ENCODE measurements at places on chromosomes 3 and 15.
A peak's percentile ranks its signal among the peaks of the same experiment; 100 is the strongest.

DNA sequence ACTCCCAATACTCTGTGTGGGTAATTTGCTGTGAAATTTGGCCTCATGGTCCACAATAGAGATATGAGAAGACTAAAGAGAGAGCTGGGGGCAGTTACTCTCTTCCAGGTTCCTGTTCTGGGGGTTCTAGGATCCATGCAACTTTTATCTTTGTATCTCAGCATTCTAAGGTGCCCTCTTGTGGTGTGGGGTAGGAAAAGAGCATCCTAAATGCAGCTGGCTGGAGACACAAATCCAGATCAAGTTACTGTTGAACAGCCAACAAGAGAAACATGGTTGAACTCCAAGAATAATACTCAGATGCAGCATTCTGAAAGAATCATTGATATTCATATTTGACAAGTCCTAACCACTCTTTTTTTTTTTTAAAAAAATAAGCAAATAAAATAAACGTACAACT lies 238.2 kb downstream of the GREM1 start:
- no peak overlapping the region for H3K27ac ChIP-seq
- H3K4me3 ChIP-seq, result no peak overlapping the region
- no peaks in the 10 kb centered on the region for H3K27me3 ChIP-seq
- peak; percentile 31 for DNase-seq

GRCh38 chr15:63094495-63094931 lies 27.1 kb upstream of the LACTB start:
- H3K27me3 ChIP-seq, result no peaks in the 10 kb centered on the region
- 0 out of 3 replicates have a peak, but pooled peaks cover 2% of the 10 kb centered on the region for H3K4me1 ChIP-seq
- no peak for DNase-seq
- no peak overlapping the region for H3K27ac ChIP-seq
- H3K4me3 ChIP-seq, result no peak overlapping the region

GRCh38 chr15:77516076-77516475 lies 95.4 kb downstream of the HMG20A start:
- DNase-seq, result no peak
- no peak overlapping the region for H3K27ac ChIP-seq
- no peak overlapping the region for H3K4me3 ChIP-seq
- H3K4me1 ChIP-seq, result 0 out of 2 replicates have a peak, but pooled peaks cover 3% of the 10 kb centered on the region

GRCh38 chr3:32423956-32424557 lies 32.4 kb downstream of the CMTM7 start:
- H3K27me3 ChIP-seq, result peaks cover 64% of the 10 kb centered on the region
- DNase-seq, result peak; percentile 22
- H3K27ac ChIP-seq, result no peak overlapping the region
- H3K4me1 ChIP-seq, result no peaks in the 10 kb centered on the region
- H3K36me3 ChIP-seq, result no peaks in the 10 kb centered on the region

DNA sequence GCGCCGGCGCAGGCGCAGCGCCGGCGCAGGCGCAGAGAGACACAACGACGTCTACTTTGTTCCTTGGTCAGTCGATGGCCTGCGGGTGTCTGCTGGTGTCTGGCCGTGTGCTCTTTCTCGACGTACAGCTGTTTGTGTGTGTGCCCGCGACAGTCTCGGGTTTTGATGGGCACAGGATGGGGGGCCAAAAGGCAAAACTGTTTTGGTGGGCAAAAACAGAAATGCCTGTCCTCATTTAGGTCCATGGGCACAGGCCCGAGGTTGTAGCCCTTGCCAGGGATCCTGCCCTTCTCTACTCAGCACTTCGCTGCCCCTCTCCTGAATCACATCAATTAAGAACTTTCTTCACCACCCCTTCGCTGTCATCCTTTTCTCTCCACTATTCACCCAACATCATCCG lies 184.8 kb upstream of the CHL1 start:
- H3K4me3 ChIP-seq, result no peak overlapping the region
- H3K27me3 ChIP-seq, result no peaks in the 10 kb centered on the region
- no peak overlapping the region for H3K27ac ChIP-seq
- H3K4me1 ChIP-seq, result no peaks in the 10 kb centered on the region
- no peak for DNase-seq

- H3K4me1 ChIP-seq, result no peaks in the 10 kb centered on the region
- H3K27me3 ChIP-seq, result no peaks in the 10 kb centered on the region
- H3K36me3 ChIP-seq, result no peaks in the 10 kb centered on the region
- H3K4me3 ChIP-seq, result no peak overlapping the region
- no peak for DNase-seq
Observed at GRCh38 chr3:81741216-81741615, 20.2 kb downstream of the GBE1 start.

GRCh38 chr3:64318001-64318400 lies 92.7 kb upstream of the PRICKLE2 start:
- no peaks in the 10 kb centered on the region for H3K27me3 ChIP-seq
- no peaks in the 10 kb centered on the region for H3K4me1 ChIP-seq
- H3K4me3 ChIP-seq, result no peak overlapping the region
- no peak for DNase-seq
- H3K27ac ChIP-seq, result no peak overlapping the region

DNA sequence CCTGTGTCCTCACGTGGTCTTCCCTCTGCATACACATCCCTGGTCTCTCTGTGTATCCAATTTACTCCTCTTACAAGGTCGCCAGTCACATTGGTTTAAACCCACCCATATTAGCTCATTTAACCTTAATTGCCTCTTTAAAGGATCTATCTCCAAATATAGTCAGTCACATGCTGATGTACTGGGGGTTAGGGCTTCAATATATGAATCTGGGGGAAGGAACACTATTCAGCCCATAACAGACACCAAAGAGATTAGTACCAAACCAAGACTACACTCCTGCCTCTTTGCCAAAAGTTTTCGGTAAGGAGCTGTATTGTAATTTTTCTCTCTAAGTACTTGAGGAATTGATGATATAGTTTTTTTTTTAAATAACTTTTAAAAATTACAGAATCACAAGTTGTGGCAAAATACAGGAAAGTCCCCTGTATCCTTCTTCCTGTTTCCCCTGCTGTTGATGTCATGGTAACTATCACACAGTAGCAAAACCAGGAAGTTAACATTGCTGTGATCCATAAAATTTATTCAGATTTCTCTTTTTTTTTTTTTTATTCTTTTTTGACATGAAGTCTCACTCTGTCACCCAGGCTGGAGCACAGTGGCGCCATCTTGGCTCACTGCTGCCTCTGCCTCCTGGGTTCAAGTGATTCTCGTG lies 67.8 kb downstream of the SLCO3A1 start:
- H3K4me1 ChIP-seq, result no peaks in the 10 kb centered on the region
- H3K4me3 ChIP-seq, result no peak overlapping the region
- no peak for DNase-seq
- H3K36me3 ChIP-seq, result no peaks in the 10 kb centered on the region
- peaks cover 40% of the 10 kb centered on the region for H3K27me3 ChIP-seq

DNA sequence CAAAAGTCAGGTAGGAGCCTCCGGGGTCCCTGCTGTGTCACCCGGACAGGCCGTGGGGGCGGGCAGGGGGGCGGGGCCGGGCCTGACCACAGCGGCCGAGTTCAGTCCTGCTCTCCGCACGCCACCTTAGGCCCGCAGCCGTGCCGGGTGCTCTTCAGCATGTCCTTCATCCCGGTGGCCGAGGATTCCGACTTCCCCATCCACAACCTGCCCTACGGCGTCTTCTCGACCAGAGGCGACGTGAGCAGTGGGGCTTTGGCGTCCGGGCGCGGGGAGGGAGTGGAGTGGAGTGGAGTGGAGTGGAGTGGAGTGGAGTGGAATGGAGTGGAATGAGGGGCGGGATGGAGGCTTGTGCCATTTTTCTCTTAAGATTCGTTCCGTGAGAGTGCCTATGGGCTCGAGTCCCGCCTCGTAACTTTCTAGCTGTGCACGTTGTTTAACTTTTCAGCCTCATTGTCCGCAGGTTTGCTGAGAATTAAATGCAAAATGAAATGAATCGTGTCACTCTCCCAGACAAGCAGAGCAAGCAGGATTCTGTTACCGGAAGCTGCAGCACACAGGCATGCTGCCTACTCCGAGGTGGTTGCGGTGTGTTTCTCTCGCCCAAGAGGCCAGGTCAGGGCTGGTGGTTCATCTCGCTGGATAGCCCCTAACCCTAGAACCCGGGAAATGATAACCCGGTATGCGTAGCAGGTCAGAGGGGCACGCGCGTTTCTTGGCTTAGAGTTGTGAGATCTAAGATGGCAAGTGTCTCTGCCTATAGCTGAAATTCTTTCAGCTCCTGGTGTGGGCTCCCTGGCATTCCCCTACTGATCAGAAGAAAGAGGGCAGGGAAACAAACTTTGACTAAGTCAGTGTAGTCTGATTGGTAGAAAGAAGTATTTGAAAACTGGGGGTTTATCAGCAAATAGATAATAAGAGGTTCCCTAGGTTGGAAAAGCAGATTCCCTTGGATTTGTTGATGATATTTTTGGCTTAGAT lies at the start of gene FAH:
Gene FAH, plus strand, starts transcription at position 104 of the 981 bp plus-strand sequence. Its CDS starts 56 bp downstream, at position 160.
- H3K36me3 ChIP-seq, result peaks cover 28% of the 10 kb centered on the region
- DNase-seq, result peak; percentile 57
- H3K27ac ChIP-seq, result peak within 1 kb of the TSS; percentile 83
- H3K4me3 ChIP-seq, result peak within 1 kb of the TSS; percentile 58
- H3K4me1 ChIP-seq, result peaks cover 32% of the 10 kb centered on the region

- H3K4me3 ChIP-seq, result no peak overlapping the region
- no peak overlapping the region for H3K27ac ChIP-seq
- H3K27me3 ChIP-seq, result no peaks in the 10 kb centered on the region
- H3K4me1 ChIP-seq, result no peaks in the 10 kb centered on the region
Observed at GRCh38 chr15:25240461-25241021, 198.3 kb downstream of the UBE3A start.

GRCh38 chr3:123028233-123028828 lies 768 bp upstream of the SEMA5B start:
- peak; percentile 47 for DNase-seq
- peaks cover 20% of the 10 kb centered on the region for H3K4me1 ChIP-seq
- no peaks in the 10 kb centered on the region for H3K36me3 ChIP-seq
- no peak overlapping the region for H3K27ac ChIP-seq
- H3K27me3 ChIP-seq, result peaks cover 40% of the 10 kb centered on the region

DNA sequence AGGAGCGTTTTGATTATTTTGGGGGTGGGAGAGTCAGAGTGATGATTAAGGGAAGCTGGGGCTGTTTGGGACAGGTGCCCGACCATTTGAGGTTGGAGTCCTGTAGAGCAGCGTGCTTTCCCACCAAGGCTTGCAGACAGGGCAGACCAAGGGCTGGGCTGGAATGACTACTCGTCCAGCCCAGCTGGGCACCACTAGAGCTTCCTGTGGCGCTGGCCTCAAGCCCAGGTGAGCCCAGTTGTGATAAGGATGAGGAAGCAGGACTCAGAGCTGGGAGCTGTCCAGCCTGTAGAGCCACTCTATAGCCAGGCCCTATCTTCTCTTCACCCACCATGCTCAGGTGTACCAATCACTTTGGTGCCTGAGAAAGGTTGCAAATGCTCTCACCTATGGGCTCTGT lies 75.8 kb upstream of the ACAN start:
- H3K27me3 ChIP-seq, result peaks cover 11% of the 10 kb centered on the region
- no peaks in the 10 kb centered on the region for H3K4me1 ChIP-seq

GRCh38 chr3:82088749-82089148 lies 327.3 kb upstream of the GBE1 start:
- no peaks in the 10 kb centered on the region for H3K36me3 ChIP-seq
- no peaks in the 10 kb centered on the region for H3K27me3 ChIP-seq
- no peak for DNase-seq
- no peak overlapping the region for H3K4me3 ChIP-seq
- no peak overlapping the region for H3K27ac ChIP-seq

GRCh38 chr3:23246651-23247050 lies 43.5 kb downstream of the UBE2E2 start:
- no peaks in the 10 kb centered on the region for H3K4me1 ChIP-seq
- no peaks in the 10 kb centered on the region for H3K27me3 ChIP-seq

GRCh38 chr3:188745031-188745430 lies 426.7 kb upstream of the TPRG1 start:
- no peak for DNase-seq
- H3K27me3 ChIP-seq, result no peaks in the 10 kb centered on the region
- no peak overlapping the region for H3K4me3 ChIP-seq

- H3K27ac ChIP-seq, result no peak overlapping the region
- no peak for DNase-seq
- H3K36me3 ChIP-seq, result no peaks in the 10 kb centered on the region
- no peak overlapping the region for H3K4me3 ChIP-seq
- H3K4me1 ChIP-seq, result no peaks in the 10 kb centered on the region
Observed at GRCh38 chr3:155504682-155505081, 211.2 kb upstream of the STRIT1 start.

DNA sequence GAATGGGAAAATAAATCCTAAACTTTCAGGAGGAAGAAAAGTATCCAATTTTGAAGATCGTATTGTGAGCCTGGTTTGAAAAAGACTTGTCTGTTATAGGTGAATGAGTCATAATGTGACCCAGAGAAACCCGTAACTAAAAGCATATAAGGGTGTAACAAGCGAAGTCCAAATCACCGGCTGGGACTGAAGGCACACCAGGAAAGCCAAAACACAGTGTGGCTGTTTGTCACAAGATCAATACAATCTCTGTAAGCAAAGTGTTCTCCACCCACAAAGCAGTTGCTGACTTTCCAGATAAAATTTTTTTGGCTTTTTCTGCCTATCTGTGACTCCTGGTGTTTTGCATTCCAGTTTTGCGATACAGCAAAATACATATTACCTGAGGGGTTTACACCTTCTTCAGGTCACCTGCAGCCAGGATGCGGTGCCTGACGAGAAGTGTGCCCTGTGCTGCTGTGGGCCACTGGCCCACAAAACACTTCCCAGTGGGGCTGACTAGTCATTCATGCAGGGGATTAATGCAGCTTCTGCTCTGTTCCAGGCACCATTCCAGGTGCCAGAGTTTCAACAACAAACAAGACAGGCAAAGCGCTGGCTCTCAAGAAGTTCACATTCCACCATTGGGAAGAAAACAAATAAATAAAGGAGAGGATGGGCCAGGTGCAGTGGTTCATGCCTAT lies 14.4 kb downstream of the HES1 start:
- peaks cover 9% of the 10 kb centered on the region for H3K4me1 ChIP-seq
- H3K27me3 ChIP-seq, result no peaks in the 10 kb centered on the region
- H3K36me3 ChIP-seq, result no peaks in the 10 kb centered on the region
- H3K27ac ChIP-seq, result no peak overlapping the region
- DNase-seq, result no peak
- H3K4me3 ChIP-seq, result no peak overlapping the region

DNA sequence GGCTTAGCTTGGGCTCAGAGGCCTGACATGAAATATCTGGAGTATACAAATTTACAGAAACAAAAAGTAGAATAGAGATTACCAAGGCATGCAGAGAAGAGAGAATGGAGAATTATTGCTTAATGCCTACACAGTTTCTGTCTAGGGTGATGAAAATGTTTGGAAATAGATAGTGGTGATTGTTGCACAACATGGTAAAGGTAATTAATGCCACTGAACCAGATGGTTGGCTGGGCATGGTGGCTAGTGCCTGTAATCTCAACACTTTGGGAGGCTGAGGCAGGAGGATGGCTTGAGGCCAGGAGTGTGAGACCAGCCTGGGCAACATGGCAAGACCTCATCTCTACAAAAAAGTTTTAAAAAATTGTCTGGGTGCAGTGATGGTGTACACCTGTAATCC lies 46.6 kb upstream of the OSBPL11 start:
- H3K4me3 ChIP-seq, result no peak overlapping the region
- DNase-seq, result no peak
- no peak overlapping the region for H3K27ac ChIP-seq

- peaks cover 11% of the 10 kb centered on the region for H3K36me3 ChIP-seq
- no peaks in the 10 kb centered on the region for H3K27me3 ChIP-seq
- no peak overlapping the region for H3K27ac ChIP-seq
- H3K4me1 ChIP-seq, result no peaks in the 10 kb centered on the region
Observed at GRCh38 chr3:122355612-122356011, 27.4 kb downstream of the MIX23 start.

All from K562 (cell line).